ENCODE measurements at places on chromosomes 1 and 21.
A peak's percentile ranks its signal among the peaks of the same experiment; 100 is the strongest.

- no peak for DNase-seq
Measured at GRCh38 chr1:150180474-150180873, 30.8 kb downstream of the PLEKHO1 start.

GRCh38 chr1:4700801-4701200, 46.4 kb downstream of the AJAP1 start:
- no peak for DNase-seq

- DNase-seq, result no peak
Measured at GRCh38 chr1:113793878-113794834, 18.1 kb downstream of the RSBN1 start.

GRCh38 chr1:47622776-47623556, 185.1 kb downstream of the FOXD2 start:
- no peak for DNase-seq

- DNase-seq, result no peak
Measured at GRCh38 chr1:13570924-13571323, 12.7 kb upstream of the PDPN start.

- DNase-seq, result no peak
Measured at GRCh38 chr21:42829954-42830353, 49.4 kb downstream of the WDR4 start.

DNA sequence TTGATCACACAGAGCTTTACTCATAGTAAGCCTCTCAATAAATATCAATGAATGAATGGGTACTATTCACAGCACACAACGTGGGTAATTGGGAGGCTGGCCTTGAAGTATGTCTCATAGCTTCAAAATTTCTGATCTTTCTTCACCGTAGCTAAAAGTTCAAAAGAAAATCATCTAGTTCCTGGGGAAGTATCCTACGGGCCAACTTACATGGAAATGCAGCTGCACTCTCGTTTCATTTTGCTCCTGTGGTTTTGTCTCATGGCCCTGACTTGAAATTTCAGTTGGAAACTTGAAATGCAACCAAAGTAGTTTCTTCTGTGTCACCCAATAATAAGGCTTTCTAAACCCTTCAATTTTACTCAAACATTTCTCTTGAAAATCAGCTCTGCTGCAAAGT, 76.1 kb upstream of the CNIH3 start:
- DNase-seq, result no peak

GRCh38 chr1:245788269-245788668, 633.5 kb downstream of the KIF26B start:
- DNase-seq, result no peak

DNA sequence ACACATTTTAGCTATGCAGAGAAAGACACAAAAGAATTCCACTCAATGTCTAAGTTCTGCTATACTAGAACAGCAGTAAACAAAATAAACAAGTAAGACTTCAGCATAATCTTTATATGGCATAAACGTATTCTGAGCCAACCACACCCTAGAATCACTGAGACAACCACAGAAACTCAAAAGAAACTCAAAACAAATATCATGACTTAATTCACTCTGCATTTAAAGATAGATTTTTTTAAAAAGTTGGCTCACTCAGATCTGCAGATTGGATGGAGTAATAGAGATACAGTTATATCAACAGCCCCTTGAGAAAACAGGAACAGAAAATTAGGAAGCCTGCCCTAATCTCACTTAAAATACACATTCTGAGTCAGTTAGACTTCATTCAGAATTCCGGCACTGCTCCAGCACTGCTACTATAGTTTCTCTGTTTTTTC, 95.0 kb downstream of the COL24A1 start:
- no peak for DNase-seq

GRCh38 chr1:53722025-53722424, 16.9 kb downstream of the GLIS1 start:
- DNase-seq, result no peak

DNA sequence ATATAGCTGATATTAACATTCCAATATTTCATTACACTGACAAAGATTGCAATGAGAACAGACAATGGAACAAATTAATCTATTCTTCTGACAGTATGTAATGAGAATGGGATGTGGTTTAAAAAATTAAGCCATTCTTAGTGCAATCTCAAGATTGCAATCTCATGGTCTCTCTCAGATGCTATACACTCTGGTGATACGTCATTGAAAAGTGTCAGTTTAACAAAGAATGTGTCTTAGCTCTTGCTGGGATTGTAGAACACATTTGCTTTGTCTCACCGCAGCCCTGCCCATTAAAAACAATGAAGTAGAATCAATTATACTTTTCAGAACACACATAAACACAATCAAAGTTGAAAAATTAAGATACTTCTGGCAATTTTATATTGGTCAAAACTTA, 55.2 kb downstream of the LRRC53 start:
- no peak for DNase-seq

DNA sequence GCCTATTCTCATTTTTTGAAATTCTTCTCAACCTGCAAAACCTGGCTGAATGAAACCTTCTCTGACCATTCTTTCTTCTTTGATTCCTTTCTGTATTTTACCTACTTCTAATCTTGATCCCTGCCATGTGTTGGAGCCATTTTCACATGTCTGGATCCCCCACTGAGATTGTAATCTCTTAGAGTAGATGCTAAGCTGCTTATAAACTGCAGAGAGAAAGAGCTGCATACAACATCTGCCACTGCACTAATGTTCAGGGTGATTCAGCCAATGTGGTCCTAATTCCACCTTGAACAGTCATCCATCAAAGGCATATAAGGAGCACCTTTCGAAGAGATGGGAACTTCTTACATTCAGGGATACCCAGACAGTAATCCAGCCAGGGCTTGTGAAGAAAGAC, 16.2 kb upstream of the DAB1 start:
- no peak for DNase-seq

DNA sequence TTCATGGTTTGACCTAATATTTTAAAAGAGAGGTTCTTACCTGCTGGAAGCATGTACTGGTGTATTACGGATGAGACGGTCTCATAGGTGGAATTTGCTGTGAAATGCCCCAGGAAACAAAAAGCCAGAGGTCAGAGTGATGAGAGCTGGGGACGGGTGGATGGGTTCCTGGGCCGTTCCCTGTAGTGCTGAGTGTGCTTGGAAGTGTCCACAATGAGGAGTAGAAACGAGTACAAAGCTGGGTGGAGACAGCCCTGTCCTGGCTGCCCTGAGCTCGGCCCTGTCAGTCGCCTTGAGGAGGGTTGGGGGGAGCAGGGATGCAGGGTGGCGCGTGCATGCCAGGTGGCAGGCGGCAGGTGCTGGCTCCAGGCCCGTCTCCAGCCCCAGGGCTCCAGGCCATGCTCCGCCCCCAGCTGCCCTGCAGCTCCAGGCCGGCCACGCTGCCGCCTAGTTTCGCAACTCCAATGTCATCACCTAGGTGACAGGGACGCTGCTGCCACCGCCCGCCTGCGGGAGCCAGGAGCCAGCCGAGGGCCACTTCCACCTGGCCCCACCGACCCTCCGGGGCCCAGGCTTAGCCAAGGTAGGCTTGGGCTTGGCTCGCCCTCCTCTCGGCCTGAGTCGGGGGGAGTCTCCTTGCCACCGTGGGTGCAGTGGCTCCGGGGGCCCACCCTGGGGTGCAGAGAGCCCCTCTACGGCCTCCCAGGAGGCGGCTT, 16.4 kb downstream of the TP73 start:
- DNase-seq, result peak; percentile 64

DNA sequence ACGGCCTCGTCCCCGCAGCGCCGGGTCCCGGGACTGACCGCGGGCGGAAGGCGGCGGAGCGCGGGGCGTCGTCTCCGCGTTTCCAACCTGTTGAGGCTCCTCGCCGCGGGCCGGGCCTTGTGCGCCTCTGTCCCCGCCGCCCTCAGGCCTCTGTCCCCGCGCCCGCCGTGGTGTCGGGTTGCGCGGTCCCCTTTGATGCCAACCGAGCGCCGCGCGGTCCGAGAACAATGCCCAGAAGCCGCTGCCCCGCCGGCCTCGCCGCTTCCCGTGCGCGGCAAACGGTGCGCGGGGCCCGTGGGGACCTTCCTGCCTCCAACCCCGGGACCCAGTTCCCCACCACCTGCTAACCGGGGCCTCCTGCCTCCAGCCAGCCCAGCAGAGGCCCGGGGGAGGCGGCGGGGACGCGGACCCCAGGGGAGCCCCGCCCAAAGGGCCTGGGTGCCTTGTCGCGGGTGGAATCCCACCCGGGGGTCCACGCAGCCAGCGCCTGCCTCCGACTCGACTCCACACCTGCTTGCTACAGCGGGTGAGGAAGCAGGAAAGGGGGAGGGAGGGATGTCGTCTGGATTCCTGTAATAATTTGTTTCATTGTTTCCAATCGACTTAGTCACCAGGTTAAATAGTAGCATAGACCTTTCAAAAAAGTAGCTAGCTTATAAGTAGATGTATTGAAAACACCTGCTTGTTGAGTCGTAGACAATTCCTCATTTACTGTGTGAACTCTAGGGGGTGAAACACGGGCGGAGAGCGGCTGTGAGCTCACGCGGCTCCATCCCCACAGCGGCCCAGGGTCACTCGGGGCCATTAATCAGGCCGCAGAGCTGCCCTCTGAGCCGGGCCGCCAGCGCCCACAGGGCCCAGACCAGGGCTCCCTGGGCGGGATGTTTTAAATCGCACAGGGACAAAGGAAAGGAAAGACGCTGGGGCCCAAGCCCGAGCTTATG, 1.1 kb downstream of the COL18A1 start:
- peak; percentile 80 for DNase-seq

GRCh38 chr1:216815260-216816131, 92.3 kb upstream of the ESRRG start:
- peak; percentile 40 for DNase-seq

DNA sequence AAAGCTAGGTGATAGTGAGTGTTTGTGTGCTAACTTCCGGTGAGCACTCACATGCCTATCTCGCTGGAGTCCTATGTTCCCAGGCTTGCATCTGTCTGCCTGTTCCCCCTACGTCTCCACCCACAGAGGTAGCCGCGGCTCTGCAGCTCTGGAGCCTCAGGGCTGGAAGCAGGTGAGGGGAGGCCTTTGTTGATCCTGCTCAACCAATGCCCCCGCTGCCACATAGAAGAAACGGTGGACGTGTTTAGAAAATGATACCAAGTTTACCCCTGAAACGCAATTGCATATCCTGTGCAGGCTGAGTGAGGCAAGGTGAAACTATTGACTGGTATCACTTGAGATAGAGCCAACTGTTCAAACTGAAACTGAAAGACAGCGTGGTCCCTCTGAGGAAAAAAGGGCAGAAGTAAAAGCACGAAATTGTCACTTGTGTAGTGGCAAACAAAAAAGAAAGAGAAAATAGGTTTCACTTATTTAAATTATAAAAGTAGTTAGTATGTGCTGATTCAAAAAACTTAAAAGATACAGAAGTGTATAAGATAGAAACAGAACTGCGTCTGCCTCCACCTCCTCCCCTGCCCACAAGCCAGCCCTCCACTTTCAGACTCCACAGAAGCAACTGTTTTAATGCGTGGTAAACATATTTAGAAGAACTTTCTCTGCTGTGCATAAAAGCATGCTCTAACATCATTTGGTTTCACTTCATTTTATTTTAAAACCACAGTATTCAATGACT, 38.6 kb upstream of the ETS2 start:
- no peak for DNase-seq

- DNase-seq, result no peak
Measured at GRCh38 chr1:215001419-215002021, 81.0 kb upstream of the KCNK2 start.

DNA sequence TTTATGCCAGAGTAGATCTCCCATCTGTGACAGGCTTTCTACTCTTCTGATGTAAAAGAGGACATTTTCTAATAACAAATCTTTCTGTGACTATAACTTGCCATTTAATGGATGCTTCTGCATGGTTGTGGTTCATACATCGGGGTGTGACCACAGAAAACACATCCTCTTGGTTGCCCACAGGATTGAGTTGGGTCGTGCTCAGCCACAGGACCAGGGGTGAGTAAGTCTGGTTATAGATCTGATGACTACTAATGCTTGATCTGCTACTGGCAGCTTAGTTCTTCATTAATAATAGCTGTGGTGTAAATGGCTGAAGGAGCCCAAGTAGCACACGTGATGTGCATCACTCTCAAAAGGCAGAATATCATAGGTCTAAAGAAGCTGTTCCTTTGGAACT, 328.2 kb downstream of the RWDD3 start:
- no peak for DNase-seq

- no peak for DNase-seq
Measured at GRCh38 chr1:38289034-38289433, 242.4 kb upstream of the POU3F1 start.

- no peak for DNase-seq
Measured at GRCh38 chr1:3351449-3352298, 102.8 kb upstream of the ARHGEF16 start.

GRCh38 chr1:224116131-224116530, 2.2 kb downstream of the FBXO28 start:
- no peak for DNase-seq

DNA sequence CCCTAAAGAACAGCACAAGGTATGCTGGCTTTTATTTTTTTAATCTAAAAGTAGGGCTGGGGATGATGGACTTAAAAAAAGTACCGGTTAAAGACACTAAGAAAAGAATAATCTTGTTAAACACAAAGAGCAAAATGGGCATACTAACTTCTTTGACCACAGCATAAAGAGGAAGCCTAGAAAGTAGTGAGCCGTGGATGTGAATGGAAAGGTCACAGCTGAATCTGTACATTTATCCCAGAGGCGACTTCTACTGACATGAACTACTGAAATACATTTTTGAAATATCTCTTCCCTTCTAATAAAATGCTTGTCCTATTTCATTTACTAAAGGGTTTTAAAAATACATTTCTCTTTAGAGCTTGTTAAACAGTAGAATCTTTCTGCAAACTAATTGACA, 140.7 kb downstream of the SLC45A1 start:
- DNase-seq, result no peak

- no peak for DNase-seq
Measured at GRCh38 chr1:81915937-81916336, 115.2 kb downstream of the ADGRL2 start.

- DNase-seq, result no peak
Measured at GRCh38 chr1:151444783-151445177, 14.5 kb downstream of the POGZ start.

DNA sequence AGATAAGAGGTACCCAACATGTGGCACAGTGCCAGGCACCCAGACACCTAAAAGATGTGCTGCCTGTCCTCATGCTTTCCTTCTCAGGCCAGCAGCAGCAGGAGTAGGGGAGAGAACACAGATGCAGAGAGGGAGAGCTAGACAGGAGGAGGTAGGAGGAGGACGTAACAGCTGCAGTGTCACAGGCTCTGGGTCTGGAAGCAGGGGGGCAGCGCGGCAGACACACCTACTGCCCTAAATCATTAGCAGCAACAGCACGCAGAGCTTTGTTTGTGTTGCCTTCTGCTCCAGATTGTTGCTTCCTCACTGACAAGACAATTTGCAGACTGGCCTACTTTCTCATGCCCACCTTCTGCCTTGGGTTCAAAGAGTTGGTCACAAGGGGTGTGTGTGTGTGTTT, 196.7 kb upstream of the DAB1 start:
- DNase-seq, result peak; percentile 21

DNA sequence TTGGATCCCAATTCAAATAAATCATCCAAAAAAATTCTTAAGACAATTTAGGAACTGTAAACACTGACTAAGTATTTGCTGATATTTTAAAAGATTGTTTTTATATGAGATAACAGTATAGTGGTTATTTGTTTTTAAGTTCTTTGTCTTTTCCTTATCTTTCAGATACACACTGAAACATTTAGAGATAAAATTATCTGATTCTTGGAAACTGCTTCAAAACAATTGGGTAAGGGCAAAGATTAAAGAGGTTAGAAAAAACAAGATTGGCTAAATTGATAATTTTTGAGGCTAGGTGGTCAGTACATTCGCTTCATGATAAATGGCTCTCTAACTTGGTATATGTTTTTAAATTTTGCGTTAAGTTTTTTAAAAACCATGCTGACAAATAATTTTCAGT, 117.3 kb downstream of the PSMG1 start:
- DNase-seq, result no peak

All from nephron progenitor cell (in vitro differentiated cells).